ENCODE measurements at places on chromosomes 3 and 15.

- DNase-seq, result no peak
These were observed 573.8 kb upstream of the NAALADL2 start for GRCh38 chr3:174285242-174285864.

DNA sequence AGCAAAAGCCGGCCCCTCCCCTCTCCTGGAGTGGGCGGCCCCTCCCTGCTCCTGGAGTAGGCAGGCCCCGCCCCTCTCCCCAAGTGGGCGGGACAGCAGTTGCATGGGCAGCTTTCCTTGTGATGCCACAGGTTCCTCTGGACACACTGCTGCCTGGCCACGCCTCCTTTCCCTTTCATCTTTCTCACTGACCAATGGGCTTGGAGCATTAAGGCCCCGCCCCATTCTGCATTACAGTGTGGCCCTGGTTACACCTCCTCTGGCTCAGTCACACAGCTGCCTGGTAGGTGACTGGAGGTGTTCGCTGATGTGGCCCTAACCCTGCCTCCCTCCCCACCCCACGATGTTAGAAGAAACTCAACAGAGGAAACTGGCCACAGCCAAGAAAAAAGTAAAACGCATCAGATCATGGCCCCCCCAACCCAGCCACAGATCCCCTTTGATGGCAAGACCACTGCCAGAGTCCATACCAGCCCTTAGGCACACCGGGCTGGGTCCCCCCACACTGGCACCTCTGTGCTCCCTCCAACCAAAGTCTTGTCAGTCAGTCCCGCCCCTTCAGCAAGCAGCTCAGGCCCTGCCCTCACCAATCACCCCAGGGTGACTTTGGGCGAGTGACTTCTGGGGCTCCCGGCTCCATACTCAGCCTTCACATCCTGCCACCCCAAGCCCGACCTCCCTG, 84.3 kb downstream of the ADAMTS7 start:
- no peak for DNase-seq

GRCh38 chr3:136464502-136464901, 214.4 kb downstream of the PCCB start:
- DNase-seq, result no peak

DNA sequence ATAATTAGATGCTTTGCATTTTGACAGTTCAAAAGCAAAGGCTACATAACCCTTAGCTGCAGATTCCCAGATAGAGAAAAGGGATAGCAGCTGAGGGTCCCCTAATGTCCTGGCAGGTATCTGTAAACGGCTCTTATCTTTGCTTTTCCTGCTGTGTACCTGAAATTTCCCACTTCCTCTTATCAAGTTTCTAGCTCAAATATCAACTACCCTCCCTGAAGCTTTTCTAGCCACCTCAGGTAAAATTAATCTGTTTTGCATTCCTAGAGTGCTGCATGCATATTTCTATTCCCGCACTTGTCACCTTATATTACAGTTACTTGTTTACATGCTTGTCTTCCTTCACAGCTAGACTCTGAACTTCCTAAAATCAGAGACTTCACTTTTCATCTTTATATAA, 55.6 kb upstream of the STXBP5L start:
- no peak for DNase-seq

GRCh38 chr3:117691526-117691925, 981.9 kb downstream of the TUSC7 start:
- DNase-seq, result no peak

DNA sequence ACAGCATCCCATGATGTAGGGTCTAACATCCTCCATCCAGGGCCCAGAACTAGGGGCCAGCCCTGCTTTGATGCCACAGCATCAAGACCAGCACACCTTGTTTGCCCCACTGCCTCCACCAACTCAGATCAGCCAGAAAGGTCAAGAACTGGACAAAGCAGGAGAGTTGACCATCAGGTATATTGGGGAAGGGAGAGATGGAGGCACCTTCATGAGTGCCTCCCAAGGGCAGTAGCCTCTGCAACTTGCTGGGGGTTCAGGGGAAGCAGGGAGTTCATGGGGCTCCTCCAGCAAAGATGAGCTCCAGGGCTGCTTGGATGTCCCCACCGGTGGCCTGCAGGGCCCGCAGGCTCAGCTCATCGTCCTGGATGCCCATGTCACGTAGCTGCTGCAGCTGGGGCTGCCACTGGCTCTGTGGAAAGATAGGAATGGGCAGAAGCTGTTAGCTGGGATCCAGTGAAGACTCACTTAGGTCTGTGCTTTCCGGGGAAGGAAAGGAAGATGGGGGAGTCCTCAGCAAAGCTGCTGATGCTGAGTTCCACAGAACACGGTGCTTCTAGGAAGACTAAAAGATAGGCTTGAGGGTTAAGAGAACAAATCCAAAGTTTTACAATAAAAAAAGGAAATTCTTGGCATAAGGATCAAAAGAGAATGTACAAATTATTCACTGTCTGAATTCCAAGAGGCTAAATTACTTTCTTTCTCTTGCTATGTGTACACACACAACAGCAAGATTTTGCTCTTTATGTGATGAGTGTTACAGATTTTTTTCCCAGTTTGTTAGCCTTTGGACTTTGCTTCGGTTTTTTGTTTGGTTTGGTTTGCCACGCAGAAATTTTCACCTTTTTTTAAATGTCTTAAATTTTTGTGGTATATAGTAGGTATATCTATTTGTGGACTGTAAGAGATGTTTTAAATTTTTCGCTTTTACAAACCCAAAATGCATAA, 12.3 kb upstream of the SEMA7A start:
- DNase-seq, result no peak

GRCh38 chr3:22392286-22392685, 641.3 kb upstream of the ZNF385D start:
- no peak for DNase-seq

GRCh38 chr3:194702545-194702944, 16.9 kb downstream of the FAM43A start:
- DNase-seq, result no peak

DNA sequence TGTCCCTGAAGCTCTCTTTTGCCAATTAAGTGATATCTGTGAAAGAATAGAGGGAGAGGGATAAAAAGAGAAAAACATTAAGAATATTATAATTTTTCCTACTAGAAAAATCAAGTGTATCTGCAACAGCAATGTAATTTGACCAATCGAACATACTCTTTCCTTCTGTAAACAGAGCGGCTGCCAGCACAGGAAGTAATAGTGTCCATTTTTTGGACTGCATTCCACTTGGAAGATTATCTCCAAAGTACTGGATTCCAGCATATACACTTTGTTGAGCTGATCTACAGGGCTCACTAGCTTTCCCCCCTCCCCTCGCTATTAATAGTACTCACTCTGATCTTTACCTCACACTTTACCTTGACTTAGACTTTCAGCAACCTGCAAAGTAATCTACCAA, 90.4 kb downstream of the SUCLG2 start:
- no peak for DNase-seq

- DNase-seq, result no peak
These were observed 345.2 kb upstream of the TPRG1 start for GRCh38 chr3:188826574-188826973.

DNA sequence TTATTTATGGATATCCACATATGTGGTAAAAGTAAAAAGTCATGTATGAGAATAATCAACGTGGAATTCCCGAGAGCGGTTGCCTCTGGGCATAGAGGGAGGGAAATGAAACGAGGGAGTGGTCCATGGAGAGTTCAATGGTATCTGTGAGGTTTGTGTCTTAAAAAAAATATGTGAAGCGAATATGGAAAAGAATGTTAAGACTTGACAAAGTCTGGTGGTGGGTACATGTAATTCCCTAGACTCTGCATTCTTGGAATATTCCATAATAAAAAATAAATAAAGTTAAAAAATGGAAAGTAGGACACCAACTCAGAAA, 28.4 kb downstream of the FAM43A start:
- DNase-seq, result no peak

DNA sequence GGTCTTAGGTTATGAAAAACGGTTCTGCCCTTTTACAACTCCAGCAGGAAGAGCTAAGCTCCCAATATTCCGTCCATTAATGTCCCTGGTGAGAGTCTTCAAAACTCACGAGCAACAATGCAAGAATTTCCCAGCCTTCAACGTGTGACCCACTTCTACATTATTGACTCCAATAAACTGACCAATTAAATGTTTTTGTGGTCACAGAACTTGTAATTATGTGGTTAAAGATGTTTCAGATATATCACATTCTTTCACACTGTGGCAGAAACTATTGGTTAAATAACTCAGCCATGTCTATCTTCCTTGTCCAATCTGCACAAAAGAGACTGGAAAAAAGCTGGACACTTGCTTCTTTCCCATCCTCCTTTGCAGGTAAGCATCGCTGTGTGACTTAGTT, 286.6 kb upstream of the ADAMTS9 start:
- no peak for DNase-seq

DNA sequence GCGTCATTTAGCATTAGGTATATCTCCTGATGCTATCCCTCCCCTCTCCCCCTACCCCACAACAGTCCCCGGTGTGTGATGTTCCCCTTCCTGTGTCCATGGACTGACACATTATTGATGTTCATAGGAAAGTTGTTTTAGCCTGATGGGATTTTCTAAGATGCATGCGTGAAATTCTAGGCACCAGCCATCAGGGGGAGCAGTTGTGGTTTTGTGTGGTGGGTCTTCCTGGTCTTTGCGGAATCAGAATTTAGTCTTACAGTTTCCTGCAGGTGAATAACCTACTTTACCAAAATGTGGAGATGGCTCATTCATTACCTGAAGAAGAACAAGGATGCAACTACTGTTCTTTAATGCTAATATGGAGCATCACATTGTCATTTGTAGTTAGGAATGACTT, 455.0 kb upstream of the THBS1 start:
- peak; percentile 1 for DNase-seq

DNA sequence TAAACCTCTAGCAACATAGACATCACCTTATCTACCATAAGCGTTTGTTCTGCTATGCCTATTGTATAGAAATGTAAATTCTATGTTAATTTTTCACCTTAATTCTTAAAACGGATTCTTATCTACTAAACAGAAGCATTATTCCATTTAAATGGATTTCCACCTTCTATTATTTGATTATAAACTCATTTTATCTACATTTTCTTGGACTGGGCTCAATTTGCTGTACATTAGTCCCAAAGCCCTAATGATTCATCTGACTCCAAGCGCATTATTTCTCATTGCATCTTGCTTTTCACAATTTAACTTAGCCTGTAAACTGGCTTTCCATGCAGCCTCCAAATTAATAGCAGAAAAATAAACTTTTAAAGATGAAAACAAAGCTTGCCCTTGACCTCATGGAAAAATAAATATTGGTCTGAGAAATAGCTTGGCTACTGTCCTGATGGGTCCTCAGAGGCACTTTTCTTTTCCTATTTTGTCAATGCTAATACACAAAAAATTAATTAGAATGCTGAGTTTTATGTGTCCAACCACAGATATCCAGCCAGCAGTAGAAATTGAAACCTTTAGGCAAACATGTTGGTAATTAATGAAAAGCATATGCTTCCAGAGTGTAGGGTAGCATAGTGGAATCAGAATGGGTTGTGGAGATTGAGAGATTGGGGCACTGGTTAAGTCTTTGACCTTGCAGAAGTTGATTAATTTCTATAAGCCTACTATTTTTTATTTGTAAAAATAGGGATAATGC, 81.4 kb upstream of the CFAP20DC start:
- no peak for DNase-seq

DNA sequence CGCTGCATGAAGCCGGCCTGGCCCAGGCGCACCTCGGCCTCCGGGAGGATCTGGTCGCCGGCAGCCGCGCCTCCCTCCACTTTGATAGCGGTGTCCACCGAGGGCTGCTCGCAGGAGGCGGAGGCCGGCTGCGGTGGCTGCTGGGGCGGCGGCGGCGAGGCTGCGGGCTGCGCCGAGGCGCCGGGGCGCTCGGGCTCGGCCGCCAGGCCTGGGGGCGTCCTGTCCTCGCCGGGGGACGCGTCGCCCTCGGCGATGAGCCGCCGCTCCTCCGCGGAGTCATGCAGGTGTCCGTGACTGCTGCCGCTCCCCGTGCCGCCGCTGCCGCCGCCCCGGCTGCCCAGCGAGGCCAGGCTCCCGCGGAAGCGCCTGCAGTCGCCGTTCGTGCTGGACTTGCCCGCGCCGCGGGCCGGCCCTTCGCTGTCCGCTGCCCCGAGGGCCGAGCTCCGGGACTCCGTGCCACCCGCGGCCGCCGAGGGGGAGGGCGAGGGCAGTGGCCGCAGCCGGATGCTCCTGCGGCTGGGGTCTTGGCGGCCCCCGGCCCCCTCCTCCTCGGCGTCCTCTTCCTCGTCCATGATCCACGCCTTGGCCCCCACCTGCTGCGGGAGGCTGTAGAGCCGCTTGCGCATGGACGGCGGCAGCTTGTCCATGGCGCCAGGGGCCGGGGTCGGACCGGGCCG, 996 bp downstream of the HCN4 start:
- DNase-seq, result no peak

- no peak for DNase-seq
These were observed 32.5 kb downstream of the PLXNA1 start for GRCh38 chr3:127015282-127016042.

- DNase-seq, result peak; percentile 24
These were observed 91.7 kb upstream of the FGF12 start for GRCh38 chr3:192819001-192819569.

DNA sequence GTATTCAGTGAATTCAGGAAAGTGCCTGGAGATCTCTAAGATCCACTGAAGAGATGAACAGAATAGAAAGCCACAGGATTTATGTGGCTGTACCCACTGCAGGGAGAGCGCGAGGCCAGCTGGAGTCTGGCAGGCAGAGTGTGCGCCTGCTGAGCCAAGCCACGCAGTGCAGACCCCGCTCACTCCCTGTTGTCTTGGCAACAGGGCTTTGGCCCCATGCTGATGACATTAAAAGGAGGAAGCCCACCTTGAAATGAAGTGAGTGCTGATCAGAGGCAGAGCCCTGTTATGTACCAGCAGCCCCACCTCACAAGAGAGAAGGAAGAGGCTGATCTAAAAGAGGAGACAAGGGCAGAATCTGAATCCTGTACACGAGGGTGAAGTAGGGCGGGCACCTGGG, 36.7 kb downstream of the PXYLP1 start:
- DNase-seq, result no peak

GRCh38 chr3:117692416-117692995, 982.9 kb downstream of the TUSC7 start:
- DNase-seq, result no peak

GRCh38 chr3:15218689-15219088, 12.6 kb downstream of the CAPN7 start:
- no peak for DNase-seq

DNA sequence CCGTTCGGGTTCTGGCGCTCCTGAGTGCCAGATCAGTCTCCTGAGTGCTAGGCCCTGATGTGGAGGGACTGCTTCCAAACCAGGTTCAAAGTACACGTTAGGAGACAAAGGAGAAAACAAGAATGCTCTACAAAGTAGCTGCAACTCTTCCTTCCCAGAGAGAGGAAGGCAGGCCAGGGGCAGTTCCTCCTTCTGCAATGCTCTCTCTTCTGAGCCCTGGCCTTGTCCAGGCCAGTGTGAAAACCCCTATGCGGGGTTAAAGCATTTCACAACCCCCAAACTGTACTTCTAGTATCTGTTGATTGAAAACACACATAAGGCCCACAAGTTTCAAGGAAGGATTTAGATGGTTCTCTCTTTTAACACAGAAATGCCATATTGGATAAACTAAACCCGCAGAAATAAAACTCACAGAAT, 9.7 kb upstream of the CALML4 start:
- DNase-seq, result no peak

GRCh38 chr3:12471241-12471640, 13.0 kb upstream of the TSEN2 start:
- peak; percentile 24 for DNase-seq

GRCh38 chr15:37981775-37982174, 47.3 kb downstream of the TMCO5A start:
- no peak for DNase-seq

GRCh38 chr3:33883951-33884561, 85.6 kb downstream of the PDCD6IP start:
- no peak for DNase-seq

Measured in activated CD4-positive, alpha-beta T cell treated with anti-CD3 and anti-CD28 coated beads, Interleukin-2, amount 50 U/mL, for 1 hour (primary cell).